ENCODE measurements at places on chromosomes 6 and 20.

GRCh38 chr20:20552076-20552475 is 160.4 kb downstream of the RALGAPA2 start:
- DNase-seq, result no peak

- no peak for DNase-seq
Observed at GRCh38 chr20:11958855-11959254, 41.2 kb downstream of the BTBD3 start.

- DNase-seq, result no peak
Observed at GRCh38 chr6:105874835-105875626, 211.1 kb upstream of the PRDM1 start.

- DNase-seq, result no peak
Observed at GRCh38 chr6:163572612-163573011, 158.1 kb downstream of the QKI start.

- no peak for DNase-seq
Observed at GRCh38 chr20:21179757-21180156, 53.9 kb downstream of the KIZ start.

GRCh38 chr6:37653933-37654565 is 43.6 kb downstream of the MDGA1 start:
- DNase-seq, result no peak

DNA sequence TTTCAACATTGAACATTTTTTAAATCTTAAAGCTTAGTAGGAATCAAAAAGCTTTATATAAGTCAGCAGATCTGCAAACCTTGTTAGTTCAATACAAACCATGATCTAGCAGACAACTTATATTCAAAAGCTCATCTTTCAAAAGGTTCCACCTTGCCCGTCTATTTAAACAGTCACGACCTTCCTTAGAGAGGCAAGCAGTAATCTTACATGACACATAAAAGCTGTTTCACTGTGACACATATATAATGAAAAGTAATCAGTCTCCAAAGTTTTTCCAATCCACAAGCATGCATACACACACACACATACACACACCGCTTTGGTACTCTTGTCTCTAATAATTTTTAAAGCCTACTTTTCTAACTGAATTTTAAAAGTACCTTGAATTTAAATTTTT is 12.9 kb downstream of the SOD2 start:
- DNase-seq, result no peak
